ENCODE measurements at places on chromosomes 3 and 15. TPM values are rescaled to one million over a fixed set of nuclear protein-coding genes. Genes with fewer than 3 reads are reported as not detected.

- DNase-seq, result no peak
These were observed 19.1 kb upstream of the PAQR5 start for GRCh38 chr15:69279636-69280035.

DNA sequence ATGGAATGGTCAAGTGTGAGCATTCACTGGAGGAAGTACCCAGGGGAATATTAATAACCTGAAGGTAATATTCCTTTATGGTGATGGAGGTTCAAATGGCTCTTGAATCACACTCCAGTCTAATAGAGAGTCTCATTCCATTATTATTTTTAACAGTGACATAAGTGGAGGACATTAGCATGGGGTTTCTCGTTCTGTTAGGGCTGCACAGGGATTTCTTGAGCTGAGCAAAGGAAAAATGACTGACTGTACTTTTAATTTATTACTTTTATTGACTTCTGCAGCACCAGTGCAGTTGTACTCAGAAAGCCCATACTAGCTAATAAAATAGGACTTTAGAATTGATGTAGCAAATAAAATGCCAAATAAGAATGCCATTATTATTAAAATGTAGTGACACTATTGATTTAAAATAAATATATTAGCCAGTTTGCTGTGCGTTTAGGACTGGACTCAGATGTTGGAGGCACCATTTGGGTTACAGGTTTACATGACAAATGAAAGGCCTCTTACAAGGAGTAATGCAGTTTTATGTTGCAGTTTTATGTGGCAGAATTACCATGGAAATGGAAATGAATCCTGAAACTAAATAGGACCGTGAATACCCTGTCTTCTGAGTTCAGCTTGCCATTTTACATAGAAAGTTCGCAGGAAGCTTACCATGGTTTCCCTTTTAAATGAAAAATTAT is 705.1 kb upstream of the GRM7 start:
- no peak for DNase-seq

DNA sequence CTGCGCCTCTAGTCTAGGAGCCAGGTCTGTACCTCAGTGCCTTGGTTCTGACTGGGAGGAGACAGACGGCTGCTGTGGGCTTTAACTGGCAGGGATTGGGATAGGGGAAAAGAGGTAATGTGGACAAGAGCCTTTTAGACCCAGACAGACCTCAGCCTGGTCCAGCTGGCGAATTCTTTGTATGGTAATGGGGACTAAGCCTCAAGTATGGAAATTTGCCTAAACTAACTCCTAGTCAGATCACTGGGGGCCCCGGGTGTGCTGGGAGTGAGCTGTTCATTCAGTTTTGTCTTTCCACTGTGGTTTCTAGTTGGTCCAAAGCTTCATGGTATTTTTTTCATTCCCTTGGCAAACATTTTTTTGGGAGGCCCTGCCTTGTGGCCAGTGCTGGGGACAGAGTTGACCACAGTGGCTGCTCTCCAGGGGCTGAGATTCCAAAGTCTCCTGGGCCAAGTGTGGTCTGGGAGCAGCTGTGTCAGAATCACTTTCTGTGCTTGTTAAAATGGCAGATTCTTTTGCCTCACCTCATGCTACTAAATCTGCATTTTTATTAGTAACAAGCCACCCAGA is 261.4 kb upstream of the C2CD4B start:
- peak; percentile 94 for DNase-seq

DNA sequence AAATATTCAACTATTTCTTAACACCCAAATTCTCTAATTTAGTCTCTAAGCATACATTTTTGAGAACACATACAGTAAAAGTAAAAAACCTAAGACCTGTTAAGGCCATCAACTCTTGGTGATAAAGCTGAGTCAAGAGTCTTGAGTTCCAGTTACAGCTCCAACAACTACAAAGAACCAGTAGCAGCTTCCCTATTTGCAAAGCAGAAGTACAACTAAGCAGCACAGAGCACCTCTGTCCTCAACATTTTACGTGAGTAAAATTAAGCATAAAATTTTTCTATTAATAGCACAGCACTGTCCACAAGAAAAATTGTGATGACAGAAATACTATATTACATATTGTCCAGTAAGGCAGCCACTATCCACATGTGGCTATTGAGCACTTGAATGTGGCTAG is 4.4 kb downstream of the PCOLCE2 start:
- no peak for DNase-seq

DNA sequence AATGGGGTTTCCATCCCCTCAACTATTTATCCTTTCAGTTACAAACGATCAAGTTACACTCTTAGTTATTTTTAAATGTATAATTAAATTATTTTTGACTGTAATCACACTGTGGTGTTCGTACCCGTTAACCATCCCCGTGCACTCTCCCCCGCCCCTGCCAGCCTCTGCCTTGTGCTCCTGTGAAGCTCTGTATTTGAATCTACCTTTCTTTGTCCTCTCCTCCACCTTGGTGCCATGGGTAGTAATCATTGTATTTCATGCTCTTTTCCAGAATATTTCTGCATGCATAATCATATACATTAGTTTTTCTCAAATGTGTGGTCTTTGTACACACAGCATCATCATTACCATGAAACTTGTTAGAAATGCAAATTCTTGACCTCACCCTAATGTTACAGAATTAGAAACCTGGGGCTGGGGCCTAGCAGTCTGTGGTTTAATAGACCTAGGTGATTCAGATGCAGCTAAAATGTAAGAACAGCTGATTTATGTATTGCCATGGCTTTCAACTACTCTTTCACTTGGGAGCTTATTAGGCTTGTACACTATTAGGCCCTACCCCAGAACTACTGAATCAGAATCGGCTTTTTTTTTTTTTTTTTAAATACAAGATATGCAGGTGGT is 91.5 kb downstream of the STT3B start:
- DNase-seq, result no peak

DNA sequence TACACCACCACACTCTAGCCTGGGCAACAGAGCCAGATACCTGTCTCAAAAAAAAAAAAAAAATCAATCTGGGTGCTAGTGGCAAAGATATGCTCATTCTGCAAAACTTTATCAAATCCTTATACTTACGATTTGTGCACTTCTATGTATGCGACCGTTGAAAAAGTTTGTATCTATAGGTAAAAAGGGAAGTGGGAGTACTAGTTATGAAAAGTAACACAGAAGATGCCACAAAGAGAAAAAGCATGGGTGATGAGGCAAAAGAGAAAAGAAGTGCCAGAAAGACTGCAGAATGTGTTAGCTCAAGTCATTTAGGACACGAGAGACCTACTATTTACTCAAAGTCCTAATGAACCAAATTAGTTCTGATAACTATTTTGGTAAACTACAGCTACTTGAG is 407.8 kb downstream of the SHQ1 start:
- no peak for DNase-seq

DNA sequence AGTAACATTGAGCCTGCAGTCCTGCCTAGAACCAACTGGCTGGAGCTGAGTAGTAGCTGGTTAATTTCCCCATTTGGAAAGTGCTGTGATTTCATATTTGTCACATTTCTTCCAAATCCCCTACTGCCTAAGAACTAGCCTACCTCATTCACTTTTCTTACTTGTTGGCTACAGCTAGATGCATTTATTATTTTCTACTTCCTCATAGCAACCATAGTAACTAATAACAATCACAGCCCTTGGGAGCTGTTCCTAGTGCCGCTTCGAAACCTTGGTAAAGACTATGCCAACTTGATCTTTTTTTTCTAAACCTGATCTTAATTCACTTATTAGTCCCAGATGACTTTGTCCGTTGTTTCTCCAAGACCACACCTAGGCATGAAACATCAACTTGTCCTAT is 240.3 kb downstream of the FGF12 start:
- DNase-seq, result no peak

- no peak for DNase-seq
These were observed 43.8 kb downstream of the WNT5A start for GRCh38 chr3:55443346-55443745.

DNA sequence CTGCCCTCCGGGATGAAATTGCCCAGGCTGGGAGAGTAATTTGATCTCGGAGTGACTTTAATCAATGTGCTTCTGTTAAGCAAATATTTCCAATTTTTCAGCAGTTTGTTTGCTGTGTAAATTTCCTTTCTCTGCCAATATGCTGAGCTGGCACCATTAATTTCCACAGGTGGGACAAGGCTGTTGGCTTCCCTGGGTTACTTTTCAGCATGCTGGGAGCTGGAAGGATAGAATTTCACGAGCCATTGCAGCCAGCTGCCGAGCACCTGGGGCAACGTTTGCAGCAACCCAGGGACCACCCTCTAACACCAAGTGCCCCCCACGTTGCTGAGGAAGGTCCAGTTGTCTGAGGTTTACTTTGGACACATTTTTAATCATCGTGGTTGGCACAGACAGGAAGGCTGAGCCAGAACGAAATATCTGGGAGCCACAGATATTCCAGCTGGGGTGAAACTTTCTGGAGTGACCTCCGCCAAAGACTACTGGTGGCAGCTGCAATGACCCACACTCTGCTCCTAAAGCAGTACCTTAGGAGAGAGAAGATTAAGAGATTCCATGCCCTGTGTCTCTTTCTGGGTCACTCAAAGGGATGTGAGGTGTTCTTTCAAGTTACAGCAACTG is 293.3 kb upstream of the RGMA start:
- no peak for DNase-seq

DNA sequence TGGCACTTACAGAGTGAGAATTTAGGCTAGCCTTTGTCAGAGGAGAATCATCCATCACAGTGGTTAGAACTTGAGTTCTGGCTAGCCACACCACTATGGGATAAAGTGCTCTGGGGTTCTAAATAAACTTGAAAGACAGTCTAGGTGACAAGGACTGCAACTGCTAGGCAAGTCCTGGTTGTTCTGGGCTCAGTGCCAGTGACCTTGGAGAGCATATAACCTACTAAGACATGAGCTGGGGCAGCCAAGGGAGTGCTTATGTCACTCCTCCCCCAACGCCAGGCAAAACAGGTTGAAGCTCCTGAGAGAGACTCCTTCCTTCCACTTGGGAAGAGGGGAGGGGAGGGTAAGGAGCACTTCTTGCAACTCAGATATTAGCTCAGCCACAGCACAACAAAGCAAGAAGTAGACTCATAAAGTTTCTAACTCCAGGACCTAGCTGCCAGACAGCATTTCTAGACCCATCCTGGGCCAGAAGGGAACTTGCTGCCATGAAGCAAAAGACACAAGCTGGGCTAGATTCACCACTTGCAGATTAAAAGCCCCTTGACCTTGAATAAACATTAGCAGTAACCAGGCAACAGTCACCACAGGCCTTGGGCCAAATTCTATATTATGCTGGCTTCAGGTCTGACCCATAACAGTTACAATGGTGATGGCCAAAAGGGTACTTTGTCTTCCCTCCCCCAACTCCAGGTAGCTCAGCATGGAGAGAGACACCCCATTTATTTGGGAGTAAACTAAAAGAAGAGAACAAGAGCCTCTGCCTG is 963.7 kb downstream of the PLOD2 start:
- DNase-seq, result no peak

DNA sequence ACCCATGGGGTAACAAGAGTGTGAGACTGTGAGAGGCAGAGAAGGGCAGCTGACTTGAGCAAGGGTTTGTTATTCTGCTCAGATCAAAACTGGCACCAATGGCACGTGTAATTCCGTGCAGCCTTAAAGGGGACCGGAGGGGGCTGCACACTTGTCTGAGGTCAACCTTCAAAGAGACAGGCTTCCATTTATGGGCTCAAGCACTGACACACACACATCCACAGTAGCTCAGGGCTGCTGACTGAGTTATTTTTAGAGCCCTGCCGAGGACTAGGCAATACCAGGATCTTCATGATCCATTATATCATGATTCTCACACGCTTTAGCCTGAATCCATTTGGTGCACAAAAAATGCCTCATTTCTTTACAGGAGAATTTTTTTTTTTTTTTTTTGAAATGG is 20.6 kb upstream of the SPTBN5 start:
- DNase-seq, result peak; percentile 73

The SV2B gene
- not detected for total RNA-seq

The GOLGB1 gene
- 48.1 TPM for total RNA-seq

The GPR27 gene
- not detected for total RNA-seq

The KIF15 gene
- 0.47 TPM for total RNA-seq

Data from myocyte (in vitro differentiated cells).